GM12891 (cell line): ENCODE measurements at places on chromosomes 1 and 21.

GRCh38 chr1:63651161-63651701 lies 58.0 kb downstream of the PGM1 start:
- no peak for DNase-seq

GRCh38 chr1:172883844-172884243 lies 166.9 kb downstream of the TNFSF18 start:
- DNase-seq = no peak

DNA sequence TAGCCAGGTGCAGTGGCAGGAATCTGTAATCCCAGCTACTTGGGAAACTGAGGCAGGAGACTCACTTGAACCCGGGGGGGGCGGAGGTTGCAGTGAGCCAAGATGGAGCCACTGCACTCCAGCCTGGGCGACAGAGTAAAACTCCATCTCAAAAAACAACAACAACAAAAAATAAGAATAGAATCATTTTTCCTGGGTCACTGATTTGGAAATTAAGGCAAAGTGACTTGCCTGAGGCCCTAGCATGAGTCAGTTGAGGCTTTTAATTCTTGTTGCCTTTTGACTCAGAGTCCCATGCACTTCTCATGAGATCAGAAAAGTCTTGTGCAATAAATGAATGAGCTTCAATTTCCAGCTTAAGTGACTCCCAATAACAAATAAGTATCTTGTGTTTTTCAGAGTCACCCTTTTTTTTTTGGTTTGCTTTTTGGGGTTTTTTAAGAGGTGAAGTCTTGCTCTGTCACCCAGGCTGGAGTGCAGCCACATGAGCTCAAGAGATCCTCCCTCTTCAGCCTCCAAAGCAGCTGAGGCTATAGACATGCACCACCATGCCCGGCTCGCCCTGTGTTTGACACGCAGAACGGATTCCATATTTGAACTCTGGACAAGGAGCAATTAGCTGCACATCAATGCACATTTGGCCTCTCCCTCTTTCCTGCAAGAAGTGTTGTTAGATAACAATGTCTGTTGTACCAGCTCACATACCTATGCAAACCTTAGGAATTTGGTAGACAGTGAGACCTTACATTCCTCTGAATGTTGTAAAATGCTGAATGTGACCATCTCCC lies 3.4 kb upstream of the PLEKHM2 start:
- no peak for DNase-seq

DNA sequence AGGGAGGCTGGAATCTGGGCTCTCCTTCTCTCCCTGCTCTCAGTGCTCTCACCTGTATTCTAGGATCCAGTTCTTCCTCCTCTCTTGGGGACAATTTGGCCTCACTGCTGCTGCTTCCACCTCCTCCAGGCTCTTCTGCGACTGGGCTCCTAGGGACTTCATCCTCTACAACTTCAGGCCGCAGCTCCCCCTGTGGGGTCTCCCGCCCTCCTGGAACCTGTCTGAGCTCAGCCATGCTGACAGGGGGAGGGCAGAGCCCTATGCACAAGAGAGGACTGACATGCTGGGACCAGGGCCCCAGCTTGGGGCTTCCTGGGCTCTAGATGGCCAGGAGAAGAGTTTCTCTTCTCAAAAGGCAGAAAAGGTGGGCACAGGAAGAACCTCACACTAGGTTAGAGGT lies 1.0 kb downstream of the SH3BP5L start:
- no peak for DNase-seq

- peak; percentile 96 for DNase-seq
These were observed 38.7 kb upstream of the HMGN1 start for GRCh38 chr21:39387461-39388037.
